ENCODE measurements at places on chromosomes 16 and 17.

DNA sequence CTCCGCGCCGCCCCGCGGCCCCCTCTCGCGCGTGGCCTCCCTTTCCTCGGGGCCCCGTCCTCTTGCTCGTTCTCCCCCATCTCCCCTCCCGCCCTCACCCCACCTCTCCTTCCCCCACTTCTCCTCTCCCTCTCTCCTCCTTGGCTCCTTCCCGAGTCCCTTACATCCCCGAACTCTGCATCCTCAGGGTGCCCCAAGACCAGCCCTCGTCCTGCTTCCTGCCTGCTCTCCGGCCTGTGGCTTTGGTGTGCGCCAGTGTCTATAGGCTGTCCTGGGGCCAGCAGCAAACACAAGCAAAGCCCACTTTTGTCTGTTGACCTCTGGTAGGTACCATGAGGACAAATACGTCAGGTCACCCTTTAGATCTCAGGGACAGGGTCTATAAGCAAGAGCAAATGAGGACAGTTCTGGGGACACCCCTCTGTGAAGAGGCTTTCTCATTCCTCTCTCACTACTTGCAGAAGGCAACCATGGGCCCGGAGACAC lies 284 bp upstream of the COPZ2 start:
- no peak for DNase-seq

GRCh38 chr16:47236716-47237115 lies 93.0 kb upstream of the NETO2 start:
- no peak for DNase-seq

- DNase-seq: peak; percentile 40
Observed at GRCh38 chr17:44911133-44912001, 3.9 kb downstream of the GFAP start.

DNA sequence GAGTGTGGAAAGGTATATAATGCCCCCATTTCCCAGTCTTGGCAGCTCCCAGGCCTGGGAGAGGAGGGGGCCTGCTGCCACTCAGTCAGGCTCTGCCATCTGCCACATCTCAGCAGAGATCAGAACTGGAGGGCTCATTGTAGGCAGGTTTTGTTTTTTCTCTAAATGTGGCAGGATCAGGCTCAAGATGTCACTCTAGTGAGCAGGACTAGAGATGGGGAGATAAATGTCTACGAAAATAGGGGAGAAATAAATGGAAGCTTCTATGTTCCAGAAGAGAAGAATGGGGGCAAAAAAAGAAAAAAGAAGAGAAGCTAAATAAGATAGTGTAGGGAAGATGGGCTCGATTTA lies 13.9 kb downstream of the NXPH3 start:
- no peak for DNase-seq
